Smooth muscle cell of the brain vasculature (primary cell): ENCODE measurements at places on chromosomes 5 and 9.
A peak's percentile ranks its signal among the peaks of the same experiment; 100 is the strongest.

GRCh38 chr9:106981396-106982287 is 118.7 kb downstream of the ZNF462 start:
- DNase-seq, result no peak

DNA sequence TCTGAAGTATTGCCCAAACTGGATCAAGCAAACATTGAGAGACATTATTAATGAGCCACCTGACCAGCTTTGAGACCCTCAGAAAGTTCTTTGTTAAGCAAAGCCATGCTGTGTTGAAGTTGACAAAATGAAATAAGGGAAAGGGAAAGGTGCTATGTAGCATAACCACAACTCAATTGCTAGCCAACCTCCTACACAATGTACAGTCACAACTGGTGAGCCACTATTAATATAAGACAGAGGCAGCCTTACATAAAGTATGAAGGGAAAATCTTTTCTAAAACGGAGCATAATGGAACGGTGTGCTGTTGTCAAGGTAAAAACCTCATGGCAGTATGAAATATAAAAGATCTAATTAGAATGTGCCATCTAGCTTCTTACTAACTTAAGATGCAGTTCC is 375.8 kb upstream of the ST8SIA4 start:
- no peak for DNase-seq

GRCh38 chr5:102799017-102799416 is 43.9 kb downstream of the PAM start:
- no peak for DNase-seq

DNA sequence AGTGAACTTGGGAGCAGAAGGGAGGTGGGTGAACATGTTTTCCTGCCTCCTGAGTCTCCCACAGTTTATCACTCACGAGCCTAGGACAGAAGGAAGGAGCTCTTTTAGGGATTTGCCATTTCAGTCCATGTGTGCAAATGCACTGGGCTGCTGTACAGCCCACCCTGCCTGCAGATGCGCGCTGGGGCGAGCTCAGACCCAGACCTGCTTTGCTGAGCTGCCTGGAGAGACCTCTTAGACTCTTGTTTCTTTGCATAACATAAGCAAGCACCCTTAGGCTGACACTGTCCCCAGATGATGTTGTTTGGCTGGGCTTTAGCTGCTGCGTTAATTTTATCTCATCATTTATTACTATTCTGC is 199.0 kb downstream of the CACNA1B start:
- no peak for DNase-seq

DNA sequence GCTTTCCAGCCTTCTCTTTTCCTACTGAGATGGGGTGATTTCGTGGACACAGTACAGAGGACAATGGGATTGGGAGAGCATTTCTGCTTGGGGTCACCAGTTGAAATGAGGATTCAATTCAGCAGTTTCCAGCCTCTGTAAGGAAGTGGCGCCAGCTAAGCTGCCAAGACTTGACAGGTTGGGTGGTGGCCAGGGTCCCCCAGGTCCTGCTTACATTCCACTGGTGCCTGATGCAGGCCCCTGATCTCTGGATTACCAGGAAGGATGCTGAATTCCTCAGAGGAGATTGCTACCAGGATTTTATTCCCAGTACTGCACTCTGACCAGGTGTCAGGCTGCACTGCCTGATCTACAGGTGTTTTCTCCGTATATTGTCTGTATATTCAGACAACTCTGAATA is 119.7 kb downstream of the PSD2 start:
- DNase-seq, result no peak

DNA sequence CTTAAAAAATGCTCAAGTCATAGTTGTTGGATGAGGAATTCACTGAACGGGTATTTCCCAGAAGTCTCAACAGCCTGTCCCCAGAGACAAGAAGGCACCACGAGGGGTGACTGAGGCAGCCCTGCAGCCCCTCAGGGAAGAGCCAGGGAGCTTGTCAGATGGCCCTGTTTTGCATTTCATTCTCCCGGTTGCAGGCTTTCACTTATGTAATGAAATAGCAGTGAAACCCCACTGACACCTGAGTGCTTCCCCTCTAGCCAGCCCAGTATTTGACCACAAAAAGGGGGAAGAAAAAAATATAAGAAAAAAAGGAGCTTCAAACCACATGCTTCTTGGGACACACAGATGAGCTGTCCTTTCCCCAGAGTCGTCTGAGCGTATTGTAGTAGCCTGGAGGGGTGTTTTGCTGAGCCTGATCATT is 75.3 kb upstream of the IL12B start:
- DNase-seq, result no peak

GRCh38 chr5:181052672-181053487 is 12.8 kb downstream of the BTNL9 start:
- DNase-seq, result no peak

GRCh38 chr5:13932011-13932410 is 12.5 kb downstream of the DNAH5 start:
- DNase-seq, result no peak

DNA sequence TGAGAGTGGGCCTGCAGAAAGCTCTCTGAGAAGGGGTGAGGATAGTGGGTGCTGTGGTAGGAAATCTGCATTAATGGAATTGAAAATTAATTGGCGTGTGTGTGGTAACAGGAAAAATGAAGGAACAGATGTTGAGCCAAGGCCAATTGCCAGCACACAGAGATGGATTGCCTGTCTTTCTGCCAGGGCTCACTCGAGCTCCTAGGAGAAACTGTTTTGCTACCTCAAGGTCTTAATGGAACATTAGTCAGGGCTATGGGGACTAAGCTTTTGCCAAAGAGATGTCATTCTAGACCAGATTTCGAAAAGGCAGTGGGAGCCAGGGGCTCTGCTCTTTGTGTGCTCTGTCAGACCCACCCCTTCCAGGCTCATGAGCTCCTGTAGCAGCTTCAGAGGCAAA is 124.0 kb upstream of the EFNA5 start:
- no peak for DNase-seq

- DNase-seq, result no peak
Measured at GRCh38 chr5:128984480-128984879, 19.2 kb downstream of the SLC27A6 start.

DNA sequence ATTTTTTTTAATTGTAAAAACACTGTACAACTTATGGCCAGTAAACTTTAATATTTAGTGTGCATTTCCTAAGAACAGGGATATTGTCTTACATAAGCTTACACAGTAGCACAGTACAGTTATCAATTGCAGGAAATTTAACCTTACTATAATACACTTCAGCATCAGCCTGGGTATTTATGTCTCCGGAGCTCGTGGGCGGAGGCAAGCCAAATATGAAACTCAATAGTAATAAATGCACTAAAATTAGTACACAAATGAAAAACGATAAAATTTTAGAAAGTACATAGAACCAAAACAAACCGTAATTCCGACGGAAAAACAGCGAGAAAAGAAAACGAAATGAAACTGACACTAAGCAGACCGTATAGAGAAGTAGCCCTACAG is 91.2 kb downstream of the ANXA2R start:
- DNase-seq, result no peak

GRCh38 chr5:83097689-83098231 is 20.4 kb downstream of the XRCC4 start:
- DNase-seq, result no peak

- no peak for DNase-seq
Measured at GRCh38 chr5:14041528-14042192, 97.2 kb upstream of the DNAH5 start.

- no peak for DNase-seq
Measured at GRCh38 chr9:76333388-76333787, 60.8 kb downstream of the RFK start.

DNA sequence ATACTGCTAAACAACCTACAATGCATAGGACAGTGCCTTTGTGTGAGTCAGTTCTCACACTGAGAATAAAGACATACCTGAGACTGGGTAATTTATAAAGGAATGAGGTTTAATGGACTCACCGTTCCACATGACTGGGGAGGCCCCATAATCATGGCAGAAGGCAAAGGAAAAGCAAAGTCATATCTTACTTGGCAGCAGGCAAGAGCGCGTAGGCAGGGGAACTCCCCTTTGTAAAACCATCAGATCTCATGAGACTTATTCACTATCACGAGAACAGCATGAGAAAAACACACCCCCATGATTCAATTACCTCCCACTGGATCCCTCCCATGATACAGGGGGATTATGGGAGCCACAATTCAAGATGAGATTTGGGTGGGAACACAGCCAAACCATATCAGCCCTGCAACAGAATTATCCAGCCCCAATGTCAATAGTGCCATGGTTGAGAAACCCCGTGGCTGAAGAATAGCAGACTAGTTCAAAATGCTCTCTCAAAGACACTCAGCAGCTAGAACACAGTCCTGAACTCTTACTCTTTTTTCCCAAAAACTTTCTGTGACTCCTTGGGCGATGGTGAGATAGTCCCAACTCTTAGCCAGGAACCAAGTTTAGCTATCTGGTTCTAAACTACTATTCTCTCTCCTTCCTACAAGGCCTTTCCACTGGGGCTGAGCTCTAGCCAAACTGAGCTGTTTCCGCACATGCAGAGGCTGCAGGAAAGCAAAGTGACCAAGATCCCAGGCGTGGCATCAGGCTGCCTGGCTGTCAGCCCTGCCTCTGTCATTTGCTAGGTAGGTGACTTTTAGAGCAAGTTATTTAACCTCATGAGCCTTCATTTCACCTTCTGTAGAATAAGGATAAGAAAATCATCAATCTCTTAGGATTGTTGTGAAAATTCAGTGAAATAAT is 21.7 kb downstream of the FAT2 start:
- DNase-seq, result no peak

DNA sequence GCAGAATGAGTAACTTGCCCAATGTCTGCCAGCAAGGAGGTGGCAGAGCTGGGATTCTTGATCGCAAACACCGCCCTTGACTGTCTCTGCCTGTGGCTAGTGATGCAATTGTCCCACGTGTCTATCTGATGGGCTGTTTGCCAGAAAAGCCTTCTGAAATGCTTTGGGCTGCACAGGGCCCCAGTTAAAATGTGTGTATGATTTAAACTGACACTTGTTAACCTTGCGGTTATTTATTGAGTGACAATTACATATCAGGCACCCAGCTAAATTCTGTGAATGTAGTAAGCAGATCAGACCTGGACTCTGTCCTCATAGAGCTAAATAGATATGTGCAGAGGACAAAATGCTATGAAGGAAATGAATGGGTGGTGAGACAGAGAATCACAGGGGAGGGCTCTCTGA is 11.6 kb upstream of the IL12B start:
- no peak for DNase-seq

DNA sequence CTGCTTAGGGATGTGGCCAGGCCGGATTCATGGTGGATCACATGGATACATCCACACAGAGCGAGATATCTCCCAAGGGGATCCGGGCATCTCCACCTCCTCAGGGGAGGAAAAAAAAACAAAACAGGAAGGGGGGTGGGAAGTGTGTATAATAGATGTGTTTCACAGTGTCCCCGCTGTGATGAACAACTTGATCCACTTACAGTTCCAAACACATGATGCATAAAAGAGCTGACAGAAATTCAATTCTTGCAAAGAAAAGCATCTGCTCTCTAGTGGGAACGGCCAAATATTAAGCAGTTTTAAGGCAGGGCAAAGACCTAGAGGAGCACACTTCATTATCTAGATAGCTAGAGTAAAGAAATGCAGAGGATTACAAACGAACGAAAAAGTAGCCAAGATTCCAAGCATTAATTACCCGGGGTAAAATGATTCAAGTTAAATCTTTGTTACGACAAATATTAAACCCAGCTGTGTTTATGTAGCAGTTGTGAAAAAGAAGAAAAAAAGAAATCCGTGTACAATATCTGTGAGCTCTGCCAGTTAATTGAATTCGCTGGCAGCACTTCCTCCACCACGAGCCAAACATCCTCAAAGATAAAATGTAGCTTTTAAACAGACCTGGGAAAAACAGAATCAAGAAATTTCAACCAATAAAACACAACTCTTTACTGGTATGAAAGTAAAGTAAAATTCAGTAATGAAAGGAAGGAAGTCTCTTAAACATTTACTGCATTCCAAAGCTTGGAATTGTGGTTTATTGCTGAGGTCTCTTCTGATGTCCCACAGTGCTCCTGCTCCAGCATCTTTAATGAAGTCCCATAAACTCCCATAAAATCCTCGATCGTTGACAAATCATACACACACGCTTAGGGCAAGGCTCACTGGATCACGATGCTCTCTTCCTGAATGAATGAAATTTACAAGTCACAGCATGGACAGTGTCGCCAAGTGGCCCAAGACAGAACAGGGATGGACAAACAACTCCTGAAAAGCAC is 213.0 kb downstream of the CRB2 start:
- peak; percentile 84 for DNase-seq

DNA sequence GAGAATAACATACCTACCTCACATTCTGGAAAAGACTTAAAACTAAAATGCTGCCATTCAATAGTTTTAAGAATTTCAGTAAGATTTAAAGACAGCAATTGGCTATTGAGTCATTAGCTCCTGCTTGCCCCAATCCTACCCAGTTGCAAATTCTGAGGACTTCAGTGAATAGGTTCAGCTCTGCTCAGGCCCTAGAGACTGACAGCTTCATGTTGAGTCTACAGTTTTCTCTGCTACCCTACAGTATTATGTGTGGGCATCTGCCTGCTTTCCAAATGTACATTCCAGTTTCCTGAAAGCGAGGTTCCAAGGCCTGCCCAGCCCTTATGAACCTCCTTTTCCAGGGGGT is 61.5 kb downstream of the ARSB start:
- DNase-seq, result no peak

DNA sequence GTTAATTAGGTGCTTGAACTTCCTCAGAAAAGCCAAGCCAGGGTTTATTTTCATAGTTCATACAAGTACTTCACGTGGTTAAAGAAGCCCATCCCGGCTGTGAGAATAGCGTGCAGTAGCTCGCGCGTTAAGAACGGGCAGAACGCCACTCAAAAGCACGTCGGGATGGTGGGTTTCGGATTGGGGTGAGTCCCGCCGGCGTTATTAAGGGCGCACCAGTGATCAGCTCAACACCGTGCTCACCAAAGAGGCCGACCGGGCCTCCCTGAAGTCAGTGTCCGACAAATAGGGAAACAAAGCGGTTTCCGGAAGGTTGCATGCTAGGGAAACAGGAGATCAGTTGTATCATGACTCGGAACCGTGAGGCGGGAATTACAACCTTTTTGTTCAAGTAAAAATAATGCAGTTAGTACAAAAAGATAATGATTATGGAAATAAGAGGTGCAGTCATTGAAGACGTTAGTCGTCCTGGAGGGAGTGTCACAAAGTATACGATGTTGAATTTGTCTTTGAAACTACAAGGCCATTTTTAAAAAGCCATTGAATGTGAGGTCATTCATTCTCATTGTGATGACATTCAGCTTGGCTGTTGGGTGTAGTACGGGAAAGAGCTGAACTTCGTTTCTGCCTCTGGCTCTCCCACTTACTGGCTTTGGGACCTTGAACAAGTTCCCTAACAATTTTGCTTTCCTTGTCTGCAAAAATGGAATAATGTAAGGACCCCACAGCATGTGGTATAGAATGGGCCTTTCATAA is 992 bp downstream of the SETD9 start:
- DNase-seq, result no peak
